ENCODE measurements at places on chromosomes 7 and 10.
A peak's percentile ranks its signal among the peaks of the same experiment; 100 is the strongest.

GRCh38 chr7:11633310-11633709, 198.7 kb downstream of the THSD7A start:
- no peak for DNase-seq

GRCh38 chr7:1611708-1612241, 41.9 kb upstream of the PSMG3 start:
- DNase-seq = no peak

- DNase-seq = no peak
Observed at GRCh38 chr7:150451097-150451793, 815 bp downstream of the GIMAP8 start.

- no peak for DNase-seq
Observed at GRCh38 chr7:148570510-148570909, 20.1 kb upstream of the C7orf33 start.

GRCh38 chr7:38932509-38933168, 23.6 kb upstream of the VPS41 start:
- peak; percentile 64 for DNase-seq

- peak; percentile 40 for DNase-seq
Observed at GRCh38 chr7:96093435-96093834, 228.5 kb downstream of the SLC25A13 start.

GRCh38 chr7:143929224-143929920, 5.7 kb upstream of the OR2F2 start:
- no peak for DNase-seq

- no peak for DNase-seq
Observed at GRCh38 chr10:235915-236314, 100.7 kb downstream of the ZMYND11 start.

GRCh38 chr10:7756360-7756992, 31.3 kb downstream of the KIN start:
- peak; percentile 40 for DNase-seq

DNA sequence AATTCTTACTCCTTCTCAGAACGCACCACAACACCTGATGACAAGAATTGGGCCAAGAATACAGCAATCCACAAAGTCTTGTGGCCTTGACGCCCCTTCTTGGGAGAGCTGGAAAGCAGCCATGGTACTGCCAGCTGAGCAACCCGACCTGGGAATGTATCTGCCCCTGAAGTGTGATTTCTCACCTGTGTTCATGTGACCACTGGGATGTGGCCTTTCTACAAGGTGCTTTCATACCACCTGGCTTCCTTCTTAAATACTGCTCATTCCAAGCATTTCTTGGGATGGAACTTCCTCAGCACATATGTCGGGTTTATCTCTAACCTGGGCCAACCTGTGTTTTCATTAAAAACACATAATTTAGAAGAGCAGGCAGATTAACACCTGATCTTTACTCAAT, 72.1 kb downstream of the HTR7 start:
- no peak for DNase-seq

- DNase-seq = no peak
Observed at GRCh38 chr10:69573056-69573806, at the start of gene NEUROG3. NEUROG3 (minus strand) TSS chr10:69573422; CDS start chr10:69573043, 379 bp downstream.

GRCh38 chr7:100373261-100373831, at the start of gene PILRA:
PILRA (plus strand) TSS chr7:100373487; CDS start chr7:100373657, 170 bp downstream.
- DNase-seq = no peak

GRCh38 chr10:113518415-113518814, 34.4 kb upstream of the HABP2 start:
- no peak for DNase-seq

GRCh38 chr7:95905167-95905566, 132.8 kb downstream of the DYNC1I1 start:
- DNase-seq = peak; percentile 45

DNA sequence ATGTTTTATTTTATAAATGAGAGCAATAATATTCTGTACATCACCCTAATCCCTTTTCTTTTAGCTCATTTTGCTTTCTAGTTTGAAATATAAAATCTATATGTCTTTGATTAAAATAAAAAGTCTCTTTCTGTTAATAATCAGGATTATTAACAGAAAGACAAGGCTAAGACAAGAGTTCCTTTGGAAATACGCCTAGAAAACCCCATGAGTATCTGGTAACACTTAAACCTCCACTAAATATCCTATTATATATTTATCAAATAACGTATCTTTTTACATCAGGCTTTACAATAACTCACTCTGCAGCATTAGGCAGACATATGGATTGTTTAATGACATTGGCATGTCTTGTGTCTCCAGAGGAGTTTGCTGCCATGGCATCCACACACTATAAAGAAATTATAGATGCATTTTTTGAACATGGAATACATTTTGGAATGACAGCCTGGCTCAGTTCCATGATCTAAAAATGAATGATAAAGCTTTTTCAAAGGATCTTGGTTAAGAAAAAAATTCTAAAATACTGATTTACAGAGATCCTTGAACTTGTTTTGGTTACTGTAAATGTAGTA, 98.7 kb downstream of the TMEM26 start:
- no peak for DNase-seq

DNA sequence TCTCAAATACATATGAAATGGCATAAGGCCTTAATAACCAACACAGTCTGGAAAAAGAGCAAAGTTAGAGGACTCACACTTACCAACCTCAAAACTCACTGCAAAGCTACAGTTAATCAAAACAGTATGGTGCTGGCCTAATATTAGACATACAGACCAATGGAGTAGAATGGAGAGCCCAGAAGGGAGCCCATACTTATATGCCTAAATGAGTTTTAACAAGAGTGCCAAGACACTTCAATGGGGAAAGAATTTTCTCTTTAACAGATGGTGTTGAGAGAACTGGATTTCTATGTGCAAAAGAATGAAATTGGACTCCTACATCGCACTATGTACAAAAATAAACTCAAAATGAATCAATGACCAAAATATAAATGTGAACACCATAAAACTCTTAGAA, 522.6 kb downstream of the AUTS2 start:
- DNase-seq = no peak

- no peak for DNase-seq
Observed at GRCh38 chr7:64312826-64313225, 935 bp upstream of the ZNF736 start.

- no peak for DNase-seq
Observed at GRCh38 chr7:142636751-142637150, 112.5 kb upstream of the PRSS1 start.

DNA sequence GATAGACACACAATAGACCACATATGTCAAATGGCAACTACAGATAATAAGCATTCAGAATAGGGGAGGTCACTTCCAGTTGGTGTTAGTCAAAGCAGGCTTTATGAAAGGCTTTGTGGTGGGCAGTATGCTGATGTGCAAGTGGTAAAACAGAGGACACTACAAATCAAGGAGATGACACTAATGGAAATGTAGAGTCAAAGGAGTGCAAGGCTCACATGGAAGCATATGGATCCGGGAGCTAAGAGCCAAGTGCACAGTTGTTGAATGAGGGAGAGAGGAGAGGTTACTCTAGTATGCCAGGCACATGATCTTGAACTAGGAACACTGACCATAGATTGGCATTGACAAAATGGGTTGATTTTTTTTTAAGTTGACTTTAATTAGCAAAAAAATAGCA, 62.7 kb downstream of the GRM3 start:
- peak; percentile 85 for DNase-seq

DNA sequence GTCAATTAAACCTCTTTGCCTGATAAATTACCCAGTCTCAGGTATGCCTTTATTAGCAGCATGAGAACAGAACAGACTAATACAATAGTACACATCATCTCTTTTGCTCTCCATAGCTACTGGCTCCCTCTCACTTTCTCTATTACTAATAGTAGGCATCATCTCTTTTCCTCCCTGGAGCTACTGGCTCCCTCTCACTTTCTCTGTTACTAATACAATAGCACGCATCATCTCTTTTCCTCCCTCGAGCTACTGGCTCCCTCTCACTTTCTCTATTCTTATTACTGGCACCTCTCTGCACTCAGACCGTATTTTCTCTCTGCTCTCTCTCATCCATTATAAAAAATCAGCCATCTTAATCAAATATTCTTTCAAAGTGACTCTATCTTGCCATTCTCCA, 37.1 kb downstream of the SLC25A13 start:
- no peak for DNase-seq

DNA sequence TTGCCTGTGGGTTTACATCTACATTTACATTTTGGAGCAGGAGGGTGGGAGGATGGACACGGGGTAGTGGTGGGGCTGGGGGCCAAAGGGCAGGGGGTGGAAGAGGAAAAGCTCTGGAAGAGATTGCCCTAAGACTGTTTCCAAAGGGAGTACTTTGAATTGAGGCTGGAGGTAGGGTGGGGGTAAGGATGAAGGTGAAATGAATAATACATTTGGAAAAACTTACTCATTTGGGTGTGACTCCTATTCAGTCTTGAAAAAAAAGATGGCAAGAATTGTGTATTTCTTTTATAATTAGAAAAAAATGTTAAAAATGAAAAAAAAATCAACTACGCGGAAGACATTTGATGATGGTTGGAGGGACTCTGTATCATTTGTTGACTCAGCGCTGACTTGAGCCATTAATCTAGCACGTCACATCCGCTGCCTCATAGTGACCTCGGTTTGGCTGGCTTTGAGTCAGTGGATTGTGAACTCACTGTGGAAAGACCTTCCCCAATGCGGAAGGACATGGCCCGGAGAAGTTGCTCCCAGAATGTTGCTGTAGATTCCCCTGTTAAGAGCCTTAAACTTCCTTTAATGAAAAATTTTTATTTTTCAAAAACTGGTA, 2.8 kb downstream of the FAM180A start:
- DNase-seq = no peak

GRCh38 chr10:49572594-49573114, 33.7 kb upstream of the ERCC6 start:
- DNase-seq = no peak

- no peak for DNase-seq
Observed at GRCh38 chr7:55155351-55156117, 136.7 kb downstream of the EGFR start.

- DNase-seq = no peak
Observed at GRCh38 chr10:80100861-80101695, 22.6 kb downstream of the TMEM254 start.

GRCh38 chr10:84407388-84408049, 79.1 kb downstream of the CCSER2 start:
- DNase-seq = no peak

GRCh38 chr10:6543431-6544005, 36.6 kb downstream of the PRKCQ start:
- peak; percentile 43 for DNase-seq

- no peak for DNase-seq
Observed at GRCh38 chr10:112122827-112123226, 60.7 kb downstream of the GPAM start.

- no peak for DNase-seq
Observed at GRCh38 chr7:132446260-132446659, 130.0 kb downstream of the PLXNA4 start.

DNA sequence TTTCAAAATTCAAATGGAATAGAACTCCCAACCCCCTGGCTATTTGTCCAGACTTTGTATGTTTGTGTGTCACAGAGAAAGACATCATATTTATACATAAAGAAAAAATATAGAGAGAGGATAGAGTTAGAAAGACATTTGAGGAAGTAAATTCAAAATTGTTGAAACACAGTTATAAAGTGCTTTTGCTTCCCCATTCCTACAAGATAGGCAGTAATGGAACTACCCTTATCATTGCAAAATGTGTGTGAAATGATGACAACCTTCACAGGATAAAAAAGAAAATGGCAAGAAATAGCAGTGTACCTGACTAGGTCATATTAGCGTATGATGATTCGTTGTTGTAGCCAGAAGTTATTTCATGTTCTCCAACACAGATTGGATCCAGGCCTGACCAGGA, 63.1 kb downstream of the FZD1 start:
- DNase-seq = peak; percentile 77

GRCh38 chr7:136163340-136163801, 186.2 kb upstream of the MTPN start:
- no peak for DNase-seq

GRCh38 chr10:62652564-62652963, 152.0 kb upstream of the ADO start:
- no peak for DNase-seq

DNA sequence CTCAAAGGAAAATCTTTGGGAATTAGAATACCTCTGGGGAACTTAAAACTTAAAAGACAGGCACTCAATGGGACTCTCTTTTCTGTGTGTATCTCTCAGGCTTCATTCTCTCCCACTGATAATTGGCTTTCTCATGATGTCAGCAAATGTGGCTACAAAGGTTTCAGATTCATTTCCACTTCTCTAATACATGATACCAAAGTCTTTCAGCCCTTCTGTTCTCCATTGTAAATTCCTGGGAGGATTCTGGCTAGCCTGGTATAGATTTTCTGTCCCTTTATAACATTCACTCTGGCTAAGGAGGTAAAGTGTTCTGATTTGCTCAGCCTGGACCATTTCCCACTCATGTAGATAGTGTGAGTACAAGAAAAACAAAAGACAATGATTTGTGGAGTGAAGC, 606.2 kb downstream of the PCDH15 start:
- DNase-seq = no peak

DNA sequence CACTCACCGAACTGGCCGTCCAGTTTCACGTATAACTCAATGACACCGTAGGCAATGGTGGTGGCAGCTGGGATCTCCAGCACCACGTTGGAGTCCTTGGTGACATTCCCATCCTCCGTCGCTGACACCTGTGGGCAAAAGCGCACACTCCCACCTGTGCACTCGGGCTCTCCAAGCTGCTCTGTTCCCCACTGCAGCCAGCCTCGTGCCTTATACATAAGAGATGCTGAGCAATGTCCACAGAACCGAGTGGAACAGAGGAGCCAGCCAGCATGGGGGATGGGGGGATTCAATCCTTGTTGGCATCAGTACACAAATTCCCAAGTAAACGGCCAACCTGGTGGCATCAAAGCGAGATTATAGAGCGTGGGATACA, 40.0 kb downstream of the GSDME start:
- no peak for DNase-seq

GRCh38 chr10:77479586-77479985, 158.0 kb downstream of the KCNMA1 start:
- DNase-seq = no peak

- no peak for DNase-seq
Observed at GRCh38 chr7:126698446-126698845, 554.3 kb downstream of the GRM8 start.

GRCh38 chr7:5172196-5172775, 17.7 kb upstream of the WIPI2 start:
- DNase-seq = no peak

GRCh38 chr10:88828310-88828709, 23.3 kb downstream of the ANKRD22 start:
- DNase-seq = no peak

GRCh38 chr10:101116754-101117153, 14.3 kb upstream of the TLX1 start:
- no peak for DNase-seq

DNA sequence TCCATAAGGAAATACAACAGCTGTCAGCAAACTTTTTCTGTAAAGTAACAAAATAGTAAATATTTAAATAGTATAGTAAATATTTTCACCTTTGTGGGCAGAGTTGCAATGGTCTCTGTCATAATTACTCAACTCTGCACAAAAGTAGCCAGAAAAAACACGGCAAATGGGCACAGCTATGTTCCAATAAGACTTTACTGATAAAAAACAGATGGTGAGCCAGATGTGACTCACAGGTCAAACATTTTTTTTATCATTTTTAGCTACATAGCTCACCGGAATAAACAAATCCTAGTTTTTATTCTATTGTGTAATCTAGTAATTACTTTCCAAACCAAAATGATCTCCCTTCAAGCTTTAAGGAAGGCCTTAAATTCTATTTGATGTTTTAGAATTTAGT, 55.3 kb downstream of the NCAPG2 start:
- DNase-seq = peak; percentile 1

All from OCI-M1 (cell line).